ENCODE measurements at places on chromosomes 7 and 10.

DNA sequence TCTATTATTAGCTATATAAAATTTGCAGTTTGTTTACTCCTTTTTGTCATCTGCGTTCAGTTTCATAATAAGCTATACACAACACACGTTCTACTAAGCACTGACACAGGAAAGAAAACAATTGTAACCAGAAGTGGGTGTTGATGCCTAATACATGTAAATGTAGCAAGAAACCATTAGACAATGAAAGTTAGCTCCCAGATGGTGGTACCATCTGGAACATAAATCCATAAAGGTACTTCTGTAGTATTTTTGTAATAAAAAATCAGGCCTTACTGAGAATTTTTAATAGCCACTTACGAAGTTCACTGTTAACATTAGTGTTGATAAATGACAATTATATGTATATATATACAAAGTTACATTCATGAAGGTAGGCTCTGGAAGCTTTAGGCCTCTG, 194.7 kb downstream of the KCND2 start:
- no peak for DNase-seq

GRCh38 chr7:96823274-96823673, 113.6 kb upstream of the SEM1 start:
- DNase-seq: no peak

GRCh38 chr10:18980089-18980629, 68.4 kb upstream of the MALRD1 start:
- peak; percentile 60 for DNase-seq

DNA sequence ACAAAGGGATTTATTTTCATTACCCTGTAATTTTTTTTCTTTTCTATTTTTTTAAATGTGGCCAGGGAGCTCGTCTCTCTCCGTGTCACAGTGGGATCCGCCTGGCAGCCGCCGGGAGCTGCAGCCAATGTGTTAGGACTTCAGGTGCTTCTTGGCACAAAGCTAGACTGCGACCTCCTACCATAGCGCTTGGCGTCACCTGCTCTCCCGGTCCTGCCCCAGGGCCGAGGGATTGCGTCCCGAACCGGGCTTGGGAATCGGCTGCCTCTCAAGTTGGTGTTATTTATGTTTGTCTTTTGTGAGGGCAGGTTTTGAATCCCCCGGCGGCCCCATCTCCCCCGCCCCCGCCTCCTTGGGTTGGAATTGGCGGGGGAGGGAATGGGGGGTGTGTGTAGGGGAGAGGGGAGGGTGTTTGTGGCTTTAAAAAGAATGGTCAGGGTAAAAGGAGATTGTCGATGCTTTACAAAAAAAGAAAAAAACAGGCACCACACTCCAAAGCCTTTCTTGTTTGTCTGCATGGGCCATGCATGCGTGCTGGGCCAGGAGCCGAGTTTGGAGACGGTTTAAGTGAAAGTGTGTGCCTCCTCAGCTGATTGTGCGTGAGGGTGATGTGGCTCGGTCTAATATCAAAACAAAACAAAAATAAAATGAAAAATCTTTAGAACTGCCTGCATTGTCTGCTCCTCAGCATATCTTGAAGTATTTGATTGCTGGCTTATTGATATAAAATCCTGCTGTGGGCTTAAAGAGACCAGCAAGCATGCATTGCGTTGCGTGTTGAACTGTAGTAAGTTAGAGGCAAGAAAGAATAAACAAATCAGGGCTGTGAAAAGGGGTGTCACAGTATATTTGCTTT, 1.2 kb downstream of the PPP1R9A start:
- DNase-seq: peak; percentile 60

GRCh38 chr10:119653209-119653608, 2.0 kb downstream of the BAG3 start:
- peak; percentile 29 for DNase-seq

GRCh38 chr7:55117286-55117685, 98.5 kb downstream of the EGFR start:
- DNase-seq: no peak

DNA sequence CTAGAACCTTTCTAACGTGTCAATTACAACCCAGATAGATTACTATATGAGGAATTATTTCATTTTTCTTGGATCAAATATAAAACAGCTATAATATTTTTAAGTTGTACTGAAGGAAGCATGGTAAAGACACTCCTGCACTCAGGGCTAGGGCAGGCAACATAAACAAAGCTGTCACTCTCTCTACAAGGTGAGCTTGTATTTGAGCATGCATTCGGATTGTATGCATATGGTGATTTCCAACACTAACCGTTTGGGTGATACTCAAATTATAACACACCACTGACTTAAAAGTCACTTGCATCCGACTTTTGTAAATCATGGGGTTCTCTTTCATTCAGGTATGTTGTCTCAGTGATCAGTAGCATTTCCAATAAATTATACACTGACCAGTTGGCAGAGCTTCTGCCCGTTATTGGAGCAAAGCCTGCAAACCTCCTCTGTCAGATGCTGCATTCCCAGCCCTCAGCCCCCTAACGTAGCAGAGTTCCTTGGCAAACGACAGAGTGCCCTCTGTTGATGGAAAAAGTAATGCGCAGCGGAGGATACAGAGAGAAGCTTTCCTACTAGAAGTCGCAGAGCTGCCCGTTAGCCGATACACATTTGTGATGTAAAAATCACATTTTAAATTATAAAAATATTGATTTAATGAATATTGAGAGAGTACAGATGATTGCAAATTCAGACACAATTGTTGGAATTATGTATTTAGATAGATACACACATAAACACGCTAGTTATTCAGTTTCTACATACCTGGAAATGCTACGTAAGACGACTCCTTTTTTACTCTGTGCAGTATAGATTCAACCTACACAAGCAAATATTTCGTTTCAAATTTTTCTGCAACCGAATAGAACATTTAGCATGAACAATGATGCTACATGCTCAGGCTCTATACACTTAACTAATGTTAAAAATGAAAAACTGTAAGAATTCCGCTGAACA, 173.9 kb upstream of the SP4 start:
- peak; percentile 85 for DNase-seq

- no peak for DNase-seq
Measured at GRCh38 chr7:5068521-5068920, 22.9 kb downstream of the RBAK start.

DNA sequence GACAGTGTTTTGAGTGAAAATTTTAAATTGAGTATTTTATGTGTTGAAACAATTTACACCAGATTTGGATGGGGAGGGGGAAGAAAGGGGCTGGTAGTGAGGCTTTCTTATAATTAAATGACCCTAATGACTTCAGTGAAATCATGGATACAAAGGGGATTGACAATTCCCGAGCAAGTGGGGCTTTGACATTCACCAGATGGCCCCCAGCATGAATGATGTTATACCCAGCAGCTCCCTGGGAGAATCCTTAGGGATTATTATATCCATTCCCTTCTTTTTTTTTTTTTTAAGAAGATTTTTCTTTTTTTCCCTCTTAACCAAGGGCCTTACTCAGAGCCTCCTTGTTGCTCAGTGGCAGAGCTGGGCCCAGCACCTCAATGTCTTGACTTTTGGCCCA, 17.9 kb downstream of the PLPP4 start:
- no peak for DNase-seq

GRCh38 chr10:98486421-98486820, 39.7 kb upstream of the HPS1 start:
- no peak for DNase-seq

- peak; percentile 72 for DNase-seq
Measured at GRCh38 chr10:61452655-61453641, at the start of gene TMEM26. TSS of gene TMEM26 (minus strand) at chr10:61453381. CDS start at chr10:61453081, 300 bp downstream.

GRCh38 chr7:85686401-85687181, 499.7 kb upstream of the SEMA3D start:
- DNase-seq: no peak

DNA sequence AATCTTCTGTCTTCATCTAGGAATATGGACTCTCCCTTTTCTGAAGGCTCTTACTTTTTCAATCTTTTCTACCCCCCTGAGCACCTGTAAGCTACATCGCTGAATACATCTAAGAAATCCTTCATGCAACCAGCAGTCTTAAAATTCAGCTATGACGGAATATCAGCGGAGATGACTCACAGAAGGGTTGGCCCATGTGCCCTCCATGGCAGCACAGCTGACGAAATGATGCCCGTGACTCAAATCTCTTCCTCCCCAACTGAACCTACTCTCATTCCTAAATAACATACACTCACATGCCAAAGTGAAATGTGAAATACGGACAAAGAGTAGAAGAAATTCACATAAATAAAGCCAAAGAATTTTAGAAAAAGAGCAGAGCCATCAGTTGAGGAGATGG, 30.3 kb upstream of the NCAPG2 start:
- DNase-seq: no peak

All from lung (tissue), 17 donors.